ENCODE measurements at places on chromosomes 3 and 15.

- no peak for DNase-seq
Observed at GRCh38 chr3:123099331-123100192, 32.7 kb downstream of the PDIA5 start.

- no peak for DNase-seq
Observed at GRCh38 chr3:36172699-36173098, 207.6 kb upstream of the STAC start.

- DNase-seq, result no peak
Observed at GRCh38 chr15:32705446-32705845, 12.4 kb upstream of the GREM1 start.

DNA sequence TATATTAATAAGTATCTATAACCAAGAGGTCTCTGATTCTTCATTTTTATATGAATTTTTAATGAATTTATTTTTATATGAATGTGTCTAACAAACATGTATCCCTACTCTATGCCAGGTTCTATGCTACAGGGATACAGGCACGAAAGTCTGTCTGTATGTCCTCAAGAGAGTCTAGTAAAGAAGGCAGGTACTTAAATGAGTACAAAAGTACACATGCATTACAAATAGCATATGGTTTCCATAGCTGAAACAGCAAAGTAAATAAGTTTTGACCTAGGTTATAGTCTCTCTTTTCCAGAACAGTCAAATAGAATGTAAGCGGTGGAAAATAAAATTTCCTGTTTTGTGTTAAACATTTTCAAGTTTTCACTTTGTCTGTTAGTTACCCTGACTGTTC, 13.3 kb upstream of the ABHD10 start:
- no peak for DNase-seq

DNA sequence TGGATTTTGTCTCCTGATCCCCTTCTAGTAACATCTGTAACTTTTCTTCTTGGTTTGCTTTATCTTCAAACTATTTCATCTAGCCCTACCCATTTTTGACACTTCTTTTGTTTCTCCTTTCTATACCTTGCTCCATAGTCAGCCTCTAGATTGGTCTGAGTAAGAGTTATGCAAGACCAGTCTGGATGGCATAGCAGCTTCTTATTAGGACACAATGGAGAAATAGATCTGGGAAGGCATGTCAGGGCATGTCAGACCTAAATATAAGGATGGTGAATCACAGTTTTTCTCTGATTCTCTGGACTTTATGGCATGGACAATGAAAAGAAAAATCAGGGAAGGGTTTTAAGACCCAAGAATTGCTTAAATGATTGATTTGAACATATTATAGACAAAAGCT, 452.5 kb downstream of the RAP2B start:
- DNase-seq, result no peak

DNA sequence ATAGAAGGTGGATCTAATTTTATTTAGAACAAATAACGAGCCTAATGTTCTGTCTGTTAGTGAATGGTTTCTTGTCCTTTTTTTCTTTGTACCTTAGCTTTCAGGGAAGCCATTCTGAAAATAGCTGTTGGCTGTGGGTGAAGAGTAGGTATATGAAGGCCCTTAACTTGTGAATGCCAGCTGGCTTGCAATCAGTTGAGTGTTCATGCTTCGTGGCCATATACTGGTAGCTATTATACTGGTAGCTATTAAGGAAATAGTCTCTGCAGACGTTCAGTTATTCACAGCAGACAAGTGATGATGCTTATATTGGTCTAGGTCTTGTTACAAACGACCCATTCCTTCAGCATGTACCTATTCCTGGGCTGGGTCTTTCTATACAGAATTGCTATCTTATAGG, 18.8 kb downstream of the TRIM71 start:
- DNase-seq, result no peak

DNA sequence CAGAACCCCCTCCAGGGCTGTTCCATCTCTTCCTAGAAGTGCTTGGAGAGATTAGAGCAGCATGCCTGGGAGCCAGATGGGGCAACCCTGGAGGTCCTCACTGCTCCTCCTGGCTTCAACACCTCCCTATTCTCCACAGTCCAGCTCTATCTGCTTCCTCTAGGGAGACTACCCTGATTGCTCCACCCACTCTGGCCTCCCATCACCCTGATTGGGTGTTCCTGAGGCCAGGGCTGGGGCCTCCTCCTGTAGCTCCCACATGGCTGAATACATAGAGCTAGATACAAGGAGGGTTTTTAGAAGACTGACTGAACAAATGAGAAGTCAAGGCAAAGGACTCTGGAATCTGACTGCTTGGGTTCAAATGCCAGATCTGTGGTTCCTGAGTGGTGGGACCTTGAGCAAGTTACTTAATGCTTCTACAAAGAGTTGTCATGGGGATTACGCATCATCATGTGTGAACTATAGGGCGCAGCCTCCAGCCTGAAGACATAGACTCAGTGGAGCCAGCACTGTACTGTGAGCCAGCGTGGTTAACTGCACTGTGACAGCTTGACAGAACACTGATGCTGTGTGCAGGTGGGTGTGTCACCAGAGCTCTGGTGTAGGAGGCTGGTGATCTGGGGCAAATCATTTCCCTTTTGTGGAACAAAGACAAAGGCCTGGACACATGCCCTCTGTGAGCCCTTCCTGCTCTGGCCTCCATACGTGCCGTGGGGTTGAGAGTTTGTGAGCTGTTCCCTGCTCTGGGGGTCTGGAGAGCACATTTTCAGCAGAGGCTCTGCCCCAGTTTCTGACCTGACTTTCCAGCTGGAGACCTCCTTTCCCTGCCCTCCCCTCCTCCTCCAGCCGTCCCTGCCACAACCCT, 74.8 kb downstream of the SCN5A start:
- DNase-seq, result peak; percentile 12

DNA sequence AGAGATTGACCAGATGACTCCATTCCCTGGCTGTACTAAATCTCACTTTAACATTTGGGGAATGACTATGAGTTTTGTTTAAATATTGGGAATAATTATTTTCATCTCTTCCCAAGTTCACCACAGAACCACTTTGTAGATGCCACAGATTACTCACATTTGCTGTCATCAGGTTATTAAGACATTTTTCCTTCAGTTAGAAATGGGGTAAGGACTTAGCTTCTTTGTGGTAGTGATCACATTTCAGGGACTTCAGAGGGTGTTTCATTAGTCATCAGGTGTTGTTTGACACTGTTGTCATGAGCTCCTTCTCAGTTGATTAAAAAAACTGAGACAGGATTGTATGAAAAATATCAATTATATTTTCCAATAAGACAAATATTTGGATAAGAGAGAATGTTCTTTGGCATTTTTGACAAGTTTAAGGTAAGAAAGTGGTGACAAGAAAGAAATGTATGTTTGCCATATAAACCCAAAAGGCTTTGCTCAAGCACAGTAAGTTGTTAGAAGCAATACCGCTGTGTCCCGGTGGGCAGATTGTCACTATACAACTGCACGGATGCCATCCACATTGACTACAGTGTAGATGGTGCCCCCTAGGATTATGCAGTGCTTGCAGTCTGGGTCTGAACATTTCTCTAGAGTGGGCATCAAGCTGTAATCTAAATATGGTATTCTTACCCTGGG, 22.3 kb downstream of the FBXL2 start:
- no peak for DNase-seq

GRCh38 chr3:105385179-105385578, 18.5 kb downstream of the ALCAM start:
- no peak for DNase-seq

DNA sequence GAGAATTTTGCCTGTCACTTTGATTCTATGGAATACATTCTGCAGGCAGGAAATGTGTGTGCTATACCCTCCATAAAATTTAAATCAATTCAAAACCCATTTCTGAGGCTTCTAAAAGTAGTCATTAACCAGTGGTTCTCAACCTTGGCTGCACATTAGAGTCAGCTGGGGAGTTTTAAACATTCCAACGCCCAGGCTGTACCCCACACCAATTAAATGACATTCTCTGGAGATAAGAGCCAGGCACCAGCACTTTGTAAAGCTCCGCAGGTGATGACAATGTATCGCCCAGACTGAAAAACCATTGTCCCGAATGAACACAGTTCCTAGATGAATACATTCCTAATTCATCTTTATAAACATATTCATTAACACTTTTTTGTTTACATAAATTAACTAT, 110.6 kb upstream of the MB21D2 start:
- no peak for DNase-seq

GRCh38 chr3:33575311-33575710, 135.1 kb upstream of the UBP1 start:
- DNase-seq, result no peak
